ENCODE measurements at places on chromosomes 5 and 9.
A peak's percentile ranks its signal among the peaks of the same experiment; 100 is the strongest.

- no peak for DNase-seq
Observed at GRCh38 chr5:57216714-57217113, 42.9 kb downstream of the GPBP1 start.

DNA sequence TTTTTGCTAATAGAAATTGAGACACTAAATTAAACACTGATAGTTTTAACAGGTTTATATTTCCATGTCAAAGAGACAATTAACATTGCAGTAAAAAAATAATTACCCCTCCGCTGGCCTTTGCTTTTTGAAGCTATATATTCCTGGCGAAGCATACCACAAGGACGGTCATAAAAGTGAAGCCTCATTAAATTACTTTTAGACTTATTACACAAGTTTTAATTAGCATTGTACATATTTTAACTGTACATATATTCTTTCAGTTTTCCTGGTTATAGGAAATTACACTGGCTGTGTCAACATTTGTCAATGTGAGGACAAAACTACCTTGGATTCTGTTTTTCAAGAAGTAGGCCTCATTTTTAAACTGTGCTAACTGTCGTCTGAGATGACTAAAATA lies 1.2 kb downstream of the CDKN2A start:
- no peak for DNase-seq

GRCh38 chr9:112601636-112602035 lies 115.0 kb downstream of the KIAA1958 start:
- no peak for DNase-seq

GRCh38 chr5:134227259-134227658 lies 1.4 kb upstream of the PPP2CA start:
- peak; percentile 5 for DNase-seq

DNA sequence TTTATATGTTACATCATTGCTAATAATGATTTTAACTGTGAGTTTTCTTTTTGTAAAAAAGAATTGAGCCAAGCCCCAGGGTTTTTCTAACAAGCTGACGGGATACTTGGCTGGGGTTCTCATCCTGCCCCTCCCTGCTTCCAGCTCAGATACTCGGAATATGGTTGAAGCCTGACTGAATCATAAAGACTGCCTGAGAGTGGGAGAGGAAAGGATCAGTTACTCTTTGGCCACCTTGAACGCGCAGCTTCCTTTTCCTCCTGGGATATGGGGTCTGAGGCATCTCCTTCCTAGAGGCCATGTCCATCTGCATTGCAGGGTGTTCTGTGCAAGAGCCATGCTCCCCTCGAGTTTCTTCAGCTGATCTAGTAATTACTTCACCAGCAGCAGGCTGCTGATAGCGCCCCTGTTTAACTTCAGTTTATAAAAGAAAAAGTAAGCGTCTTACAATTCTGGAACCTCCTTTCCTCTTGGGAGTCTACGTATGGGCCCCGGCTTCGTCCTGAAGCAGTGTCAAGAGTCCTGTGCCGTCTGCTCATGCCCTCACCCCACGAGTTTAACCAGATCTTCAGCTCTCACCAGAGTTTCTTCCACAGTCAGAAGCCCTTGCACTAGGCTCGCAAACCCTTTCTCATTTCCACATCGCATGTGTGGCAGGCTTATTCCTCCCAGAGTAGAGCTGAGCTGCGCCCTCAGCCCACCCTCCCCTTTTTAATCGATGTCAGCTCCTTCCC lies 130.0 kb downstream of the MVB12B start:
- DNase-seq, result no peak

GRCh38 chr9:16282718-16283117 lies 587.8 kb downstream of the BNC2 start:
- DNase-seq, result no peak

DNA sequence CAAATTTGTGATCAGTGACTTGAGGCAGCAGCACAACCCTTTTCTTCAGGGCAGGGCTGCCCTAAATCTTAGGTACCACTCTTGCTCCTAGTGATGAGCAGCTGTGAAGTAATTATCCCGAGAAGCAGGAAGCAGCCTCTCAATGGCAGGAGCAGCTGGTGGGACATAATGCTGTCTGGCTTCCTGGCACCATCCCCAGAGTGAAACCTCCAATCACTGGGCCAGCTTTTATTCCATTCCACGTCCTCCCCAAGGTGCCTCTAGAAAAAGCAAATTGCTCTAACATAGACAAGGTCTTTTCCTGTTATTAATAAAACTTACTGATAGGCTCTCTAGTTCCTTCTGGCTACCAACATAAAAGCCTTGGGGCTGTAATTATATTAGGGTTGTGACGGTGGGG lies 154.0 kb downstream of the FRMD3 start:
- no peak for DNase-seq

DNA sequence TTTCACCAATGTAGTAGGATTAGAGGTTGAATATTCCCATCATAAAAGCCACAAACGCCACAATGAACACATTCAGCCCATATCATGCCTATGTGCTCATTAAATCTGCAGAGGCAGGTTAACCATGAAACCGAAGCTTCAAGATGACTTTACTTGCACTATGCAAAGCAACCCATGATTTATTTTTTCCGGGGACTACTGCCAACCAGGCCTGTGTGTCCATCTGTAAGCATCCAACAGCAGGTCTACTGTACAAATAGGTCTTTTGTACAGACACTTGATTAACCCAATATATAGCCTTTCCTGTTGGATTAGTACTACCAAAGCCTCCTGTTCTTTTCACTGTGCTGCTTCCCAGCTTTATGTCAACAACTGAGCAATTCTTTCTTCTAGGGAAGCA lies 104.9 kb upstream of the CDH10 start:
- DNase-seq, result no peak

DNA sequence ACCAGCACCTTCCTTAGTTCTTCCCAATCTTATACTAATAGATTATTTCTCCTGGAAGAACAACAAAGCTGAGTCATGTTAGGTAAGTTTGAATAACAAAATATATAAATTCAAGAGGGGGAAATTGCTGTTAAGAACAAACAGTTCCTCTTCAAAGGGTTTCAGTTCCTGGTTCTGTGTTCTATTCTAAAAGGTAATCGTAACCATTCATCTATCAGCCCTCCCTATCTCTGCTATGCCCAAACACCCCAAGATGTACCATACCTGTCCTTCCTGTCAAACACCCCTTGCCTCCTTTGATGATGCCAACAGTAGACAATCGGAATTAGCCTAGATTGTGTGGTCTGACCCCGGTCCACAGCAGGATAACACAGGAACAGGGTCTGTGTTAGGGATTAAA lies 4.2 kb upstream of the RNF180 start:
- no peak for DNase-seq

DNA sequence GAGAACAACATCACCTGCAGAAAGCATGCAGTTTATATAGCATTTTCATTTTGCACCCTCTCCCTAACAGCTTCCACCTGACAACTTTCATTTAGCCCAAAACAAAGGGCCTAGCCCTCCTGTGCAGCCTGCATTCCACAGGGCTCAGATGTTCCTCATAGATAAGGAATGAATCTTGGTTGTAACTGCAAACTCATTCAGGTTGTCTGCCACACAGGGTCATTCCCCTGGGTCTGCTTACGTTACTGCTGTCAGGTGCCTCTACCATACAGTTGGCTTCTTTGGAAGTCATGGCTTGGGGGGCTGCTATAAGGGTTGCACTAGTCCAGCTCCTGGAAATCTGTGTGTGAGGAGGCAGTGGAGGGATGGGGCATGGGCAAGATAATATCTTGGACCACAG lies 2.7 kb upstream of the DCP2 start:
- no peak for DNase-seq

- no peak for DNase-seq
Observed at GRCh38 chr5:91177085-91177484, 206.0 kb downstream of the ARRDC3 start.

GRCh38 chr9:69900406-69900805 lies 79.8 kb downstream of the CFAP95 start:
- DNase-seq, result no peak

GRCh38 chr9:135864447-135865049 lies 42.8 kb downstream of the CAMSAP1 start:
- peak; percentile 46 for DNase-seq

- no peak for DNase-seq
Observed at GRCh38 chr9:133801739-133802138, 63.6 kb upstream of the SARDH start.

GRCh38 chr5:29697278-29697677 lies 1496.2 kb upstream of the CDH6 start:
- no peak for DNase-seq

- no peak for DNase-seq
Observed at GRCh38 chr5:2740876-2741555, 10.5 kb downstream of the IRX2 start.

- DNase-seq, result no peak
Observed at GRCh38 chr9:36445800-36446361, 45.8 kb upstream of the RNF38 start.

DNA sequence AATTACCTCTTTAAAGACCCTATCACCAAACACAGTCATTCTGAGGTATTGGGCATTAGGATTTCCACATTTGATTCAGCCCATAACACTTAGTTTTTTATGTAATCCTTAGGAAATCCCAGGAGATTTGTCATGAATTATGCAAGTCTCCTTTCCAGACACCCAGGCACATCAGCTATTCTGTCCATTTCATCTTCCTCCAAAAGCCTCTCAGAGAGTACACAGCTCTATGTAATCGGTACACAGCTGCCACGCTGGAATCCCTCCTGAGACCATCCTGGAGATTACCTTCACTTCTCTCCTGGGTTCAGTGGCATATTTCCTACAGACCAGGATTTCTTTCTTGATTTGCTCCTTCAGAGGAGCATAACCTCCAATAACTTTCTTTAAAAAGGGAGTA lies 2309.8 kb upstream of the WWC1 start:
- DNase-seq, result no peak

DNA sequence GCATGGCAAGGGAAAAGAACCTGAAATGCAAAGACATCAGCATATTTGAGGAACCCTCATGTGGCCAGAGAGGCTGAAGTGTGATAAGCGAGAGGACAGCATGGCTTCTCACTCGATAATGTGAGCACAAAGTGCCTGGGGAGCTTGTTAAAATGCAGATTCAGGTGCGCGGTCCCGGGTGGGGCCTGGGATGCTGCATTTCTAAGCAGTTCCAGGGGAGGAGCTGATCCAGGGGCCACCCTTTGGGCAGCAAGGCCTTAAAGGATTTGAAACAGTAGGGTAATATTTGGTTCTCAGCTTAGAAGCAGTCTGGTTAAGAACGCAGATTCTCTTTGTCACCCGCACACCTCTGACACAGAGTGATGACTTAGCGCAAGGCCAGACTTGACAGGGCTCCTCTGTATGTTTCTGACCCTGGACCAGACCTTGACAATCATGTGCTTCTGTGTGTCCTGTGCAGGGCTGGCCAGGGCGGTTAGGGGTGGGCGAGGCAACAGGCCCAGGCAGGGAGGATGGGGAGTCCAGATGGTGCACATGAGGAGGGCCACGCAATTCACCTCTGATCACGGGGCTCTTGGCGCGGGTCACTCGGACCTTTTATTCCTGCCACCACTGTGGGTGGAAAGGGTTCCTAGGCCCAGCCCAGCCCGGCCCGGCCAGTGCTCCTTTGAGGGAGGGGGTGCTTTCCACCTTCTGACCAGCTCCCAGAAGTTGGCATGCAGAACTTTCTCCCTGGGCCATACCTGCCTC lies 62.8 kb upstream of the TBC1D2 start:
- no peak for DNase-seq

GRCh38 chr9:84852617-84853301 lies 183.2 kb downstream of the NTRK2 start:
- no peak for DNase-seq

- DNase-seq, result peak; percentile 91
Observed at GRCh38 chr5:69369340-69370121, at the start of the genes AK6, RAD17 and TAF9. Gene AK6 (minus strand): TSS chr5:69369520. CDS start chr5:69369490, 30 bp downstream. Gene RAD17 (plus strand): TSS chr5:69369818. CDS start chr5:69372209, 2,391 bp downstream. Gene TAF9 (minus strand): TSS chr5:69369520. CDS start chr5:69365737, 3,783 bp downstream.

DNA sequence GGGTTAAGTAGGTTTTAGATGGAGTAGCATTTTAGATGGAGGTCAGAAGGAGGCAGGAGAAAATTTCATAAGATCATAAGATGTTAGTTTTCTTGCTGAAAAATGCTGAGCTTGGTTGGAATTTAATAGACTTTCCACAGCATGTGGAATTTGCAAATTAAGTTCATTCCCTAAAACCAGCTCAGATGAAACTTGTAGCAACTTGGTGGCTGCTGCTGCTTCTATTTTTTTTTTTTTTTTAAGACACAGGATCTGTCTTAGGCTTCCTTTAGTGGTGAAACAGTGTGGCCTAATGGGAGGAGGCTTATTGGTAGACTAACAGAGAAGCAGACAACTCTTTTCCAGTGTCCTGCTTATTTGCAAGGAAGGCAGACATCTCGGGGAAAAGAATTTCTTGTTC lies 154.5 kb downstream of the AOPEP start:
- no peak for DNase-seq

DNA sequence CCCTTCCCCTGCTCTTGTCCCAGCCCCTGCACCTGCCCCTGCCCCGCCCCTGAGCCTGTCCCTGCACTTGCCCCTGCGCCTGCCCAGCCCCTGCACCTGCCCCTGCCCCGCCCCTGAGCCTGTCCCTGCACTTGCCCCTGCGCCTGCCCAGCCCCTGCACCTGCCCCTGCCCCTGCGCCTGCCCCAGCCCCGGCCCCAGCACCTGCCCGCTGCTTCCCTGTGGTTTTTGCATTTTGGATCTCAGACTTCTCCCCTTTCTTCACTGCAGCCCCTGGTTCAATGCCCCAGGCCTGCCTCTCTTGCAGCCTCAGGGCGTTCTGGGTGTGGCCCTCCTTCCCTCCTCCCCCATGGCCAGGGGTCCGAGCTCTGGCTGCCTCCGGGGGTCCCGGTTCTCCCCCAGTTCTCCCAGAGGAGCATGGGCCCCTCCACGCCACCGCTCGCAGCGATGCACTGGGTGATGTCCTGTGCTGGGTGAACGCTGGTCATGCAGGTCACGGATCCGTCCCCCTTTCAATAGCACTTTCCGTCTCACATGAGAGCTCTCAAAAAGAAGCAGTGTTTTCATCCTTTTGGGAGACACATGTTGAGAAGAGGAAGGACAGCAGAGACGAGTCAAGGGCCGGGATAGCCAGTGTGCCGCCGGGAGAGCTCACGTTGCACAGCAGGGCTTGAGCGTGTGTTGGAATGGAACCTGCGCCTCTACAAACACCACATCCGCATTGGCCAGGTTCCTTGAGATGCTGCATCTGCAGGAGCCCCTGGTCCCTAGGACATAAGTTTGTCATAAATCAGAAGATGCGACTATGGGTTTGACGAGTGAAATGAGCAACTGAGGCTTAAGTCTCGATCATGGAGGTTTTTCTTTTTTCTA lies 44.0 kb upstream of the IRX4 start:
- DNase-seq, result no peak

DNA sequence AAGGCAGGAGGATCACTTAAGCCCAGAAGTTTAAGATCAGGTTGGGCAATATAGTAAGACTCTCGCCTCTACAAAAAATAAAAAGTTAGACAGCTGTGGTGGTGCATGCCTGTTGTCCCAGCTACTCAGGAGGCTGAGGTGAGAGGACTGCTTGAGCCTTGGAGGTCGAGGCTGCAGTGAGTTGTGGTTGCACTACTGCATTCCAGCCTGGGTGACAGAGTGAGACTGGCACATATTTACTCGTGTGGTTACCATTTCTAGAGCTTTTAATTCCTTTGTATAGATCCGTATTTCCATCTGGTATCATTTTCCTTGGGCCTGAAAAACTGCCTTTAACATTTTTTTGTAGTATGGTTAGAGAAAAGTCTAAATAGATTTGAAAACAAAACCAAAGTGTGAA lies 7.8 kb downstream of the IL6ST start:
- no peak for DNase-seq

GRCh38 chr9:128123451-128124080 lies 4.0 kb downstream of the PTGES2 start:
- DNase-seq, result no peak

- no peak for DNase-seq
Observed at GRCh38 chr9:14147738-14148137, 166.2 kb downstream of the NFIB start.

GRCh38 chr9:8484597-8485191 lies 685.1 kb upstream of the DMAC1 start:
- DNase-seq, result no peak

- no peak for DNase-seq
Observed at GRCh38 chr5:3845230-3845629, 249.6 kb downstream of the IRX1 start.

- DNase-seq, result no peak
Observed at GRCh38 chr5:33631786-33632185, 191.0 kb downstream of the TARS1 start.

Measured in naive thymus-derived CD4-positive, alpha-beta T cell (primary cell).